DMS 273 treated with DMSO at 0.1 percent for 48 hours (cell line): ENCODE measurements at places on chromosomes 4 and X.
A peak's percentile ranks its signal among the peaks of the same experiment; 100 is the strongest.

GRCh38 chrX:41382714-41383645 is 49.0 kb downstream of the DDX3X start:
- DNase-seq, result peak; percentile 20

- DNase-seq, result no peak
Measured at GRCh38 chrX:46381630-46382029, 163.6 kb downstream of the ZNF674 start.

DNA sequence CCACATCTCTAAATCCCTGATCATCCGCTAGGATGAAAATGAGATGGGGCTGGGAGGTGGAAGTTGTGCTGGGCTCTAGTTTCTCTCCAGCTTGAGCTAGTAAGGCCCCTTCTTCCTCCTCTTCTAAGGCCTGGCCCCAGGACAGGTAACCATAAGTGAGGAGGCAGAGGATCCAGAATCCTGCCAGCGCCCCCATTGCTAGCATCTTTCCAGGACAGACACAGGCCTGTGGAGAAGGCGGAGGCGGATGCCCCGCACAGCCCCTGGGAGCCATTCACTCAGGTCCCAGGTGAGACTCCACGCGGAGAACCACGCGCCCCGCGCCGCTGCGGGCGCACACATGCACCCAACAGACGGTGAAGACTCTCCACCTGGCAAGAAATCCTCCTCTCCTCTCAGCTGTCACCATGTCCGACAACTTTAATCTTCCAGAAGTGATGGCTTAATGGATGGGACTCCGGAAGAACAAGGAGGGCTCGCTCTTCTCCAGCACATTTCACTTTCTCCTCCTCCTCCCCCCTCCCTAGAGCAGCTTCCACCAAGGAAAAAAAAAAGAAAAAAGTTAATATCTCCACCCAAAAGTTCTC is 793 bp downstream of the ARSJ start:
- DNase-seq, result no peak

- no peak for DNase-seq
Measured at GRCh38 chr4:98873059-98873458, 55.9 kb downstream of the EIF4E start.

- no peak for DNase-seq
Measured at GRCh38 chr4:184300816-184301215, 83.1 kb upstream of the ENPP6 start.

- no peak for DNase-seq
Measured at GRCh38 chrX:37472836-37473235, 98.6 kb upstream of the LANCL3 start.

DNA sequence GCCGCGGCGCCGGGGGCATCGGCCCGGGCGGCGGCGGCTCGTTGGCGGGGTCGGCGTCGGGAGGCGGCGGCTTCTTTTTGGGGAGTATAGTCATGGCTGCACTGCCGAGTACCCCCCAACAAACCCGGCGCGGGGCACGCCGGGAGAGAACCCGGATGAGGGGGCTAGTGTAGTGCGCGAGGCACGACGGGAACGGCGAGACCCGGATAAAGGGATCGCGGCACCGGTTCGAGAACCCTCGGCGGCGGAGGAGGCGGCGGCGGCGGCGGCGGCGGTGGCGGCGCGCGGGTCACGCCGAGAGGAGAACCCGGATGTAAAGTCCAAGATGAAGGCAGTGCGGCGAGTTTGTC is at the start of gene OTUD5:
OTUD5 (minus strand) TSS at position 131 of the 350 bp plus-strand sequence; CDS start at position 94, 37 bp downstream.
- no peak for DNase-seq

DNA sequence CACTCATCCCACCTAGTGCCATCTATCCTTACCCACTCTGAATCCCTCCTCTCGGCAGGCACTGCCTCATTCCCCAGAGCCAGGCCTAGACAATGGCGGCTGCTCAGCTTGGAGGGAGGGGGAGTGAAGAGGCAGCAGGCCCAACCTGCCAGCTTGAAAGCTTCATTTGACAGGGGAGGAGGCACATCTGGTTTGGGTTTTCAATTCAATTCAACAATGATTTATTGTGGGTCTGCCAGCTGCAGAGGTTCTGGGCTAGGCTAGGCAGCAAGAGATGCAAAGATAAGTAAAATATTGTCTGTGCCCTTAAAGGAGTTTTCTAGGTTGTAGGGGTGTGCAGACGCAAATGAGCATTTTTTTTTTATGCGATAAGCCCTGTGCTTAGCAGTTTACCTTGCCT is 58.5 kb downstream of the RTL9 start:
- no peak for DNase-seq

- no peak for DNase-seq
Measured at GRCh38 chr4:17704020-17704650, 77.3 kb downstream of the FAM184B start.

- no peak for DNase-seq
Measured at GRCh38 chr4:37601531-37601930, 84.6 kb downstream of the RELL1 start.

- DNase-seq, result no peak
Measured at GRCh38 chr4:168852933-168853713, 156.9 kb downstream of the CBR4 start.

GRCh38 chrX:134794692-134795091 is 136.4 kb upstream of the PLAC1 start:
- no peak for DNase-seq

DNA sequence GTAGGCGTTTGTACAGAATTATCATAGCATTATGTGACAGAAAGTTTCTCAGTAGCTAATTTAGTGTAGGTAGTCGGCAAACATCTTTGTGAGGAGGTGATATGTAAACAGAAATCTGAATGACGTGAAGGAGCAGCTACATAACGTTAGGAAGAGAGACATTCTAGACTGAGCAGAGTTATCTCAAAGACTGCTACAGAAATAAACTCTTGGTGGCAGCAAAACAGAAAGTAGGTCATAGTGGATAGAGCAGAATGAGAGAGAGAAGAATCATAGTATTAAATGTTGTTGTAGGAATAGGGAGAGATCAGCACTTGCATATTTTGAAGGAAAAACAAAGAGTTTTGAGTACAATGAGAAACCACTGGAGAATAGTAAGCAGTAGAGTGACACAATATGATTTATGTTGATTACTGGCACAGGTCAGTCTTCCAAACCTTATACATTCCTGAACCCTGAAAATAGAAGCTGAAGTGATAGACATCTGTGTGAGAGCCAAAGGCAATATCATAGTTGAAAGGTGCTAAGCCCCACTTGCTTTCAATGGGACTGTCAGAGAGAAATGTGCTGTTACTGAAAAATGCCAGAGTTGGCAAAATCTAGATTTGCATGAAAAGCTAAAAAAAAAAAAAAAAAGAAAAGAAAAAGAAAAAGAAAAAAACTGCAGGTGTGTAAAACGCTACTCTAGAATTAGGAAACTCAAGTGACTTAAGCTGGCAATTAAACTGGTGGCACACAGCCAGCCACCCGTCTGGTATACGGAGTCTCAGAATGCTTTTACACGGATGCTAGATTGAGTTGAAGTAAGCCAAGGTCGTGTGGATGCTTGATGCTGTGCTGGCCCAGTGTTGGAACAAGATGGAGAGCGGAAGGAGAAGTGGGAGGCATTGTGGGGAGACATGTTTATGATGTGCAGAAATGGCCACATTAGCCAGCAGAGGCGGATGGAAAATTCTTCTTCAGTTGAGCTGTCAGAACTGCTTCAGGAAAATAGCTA is 750.2 kb upstream of the HS3ST1 start:
- DNase-seq, result no peak
